GM04503 (cell line): ENCODE measurements at places on chromosomes 1 and 21.

- no peak for DNase-seq
These were observed 550.6 kb downstream of the PTBP2 start for GRCh38 chr1:97271916-97272788.

DNA sequence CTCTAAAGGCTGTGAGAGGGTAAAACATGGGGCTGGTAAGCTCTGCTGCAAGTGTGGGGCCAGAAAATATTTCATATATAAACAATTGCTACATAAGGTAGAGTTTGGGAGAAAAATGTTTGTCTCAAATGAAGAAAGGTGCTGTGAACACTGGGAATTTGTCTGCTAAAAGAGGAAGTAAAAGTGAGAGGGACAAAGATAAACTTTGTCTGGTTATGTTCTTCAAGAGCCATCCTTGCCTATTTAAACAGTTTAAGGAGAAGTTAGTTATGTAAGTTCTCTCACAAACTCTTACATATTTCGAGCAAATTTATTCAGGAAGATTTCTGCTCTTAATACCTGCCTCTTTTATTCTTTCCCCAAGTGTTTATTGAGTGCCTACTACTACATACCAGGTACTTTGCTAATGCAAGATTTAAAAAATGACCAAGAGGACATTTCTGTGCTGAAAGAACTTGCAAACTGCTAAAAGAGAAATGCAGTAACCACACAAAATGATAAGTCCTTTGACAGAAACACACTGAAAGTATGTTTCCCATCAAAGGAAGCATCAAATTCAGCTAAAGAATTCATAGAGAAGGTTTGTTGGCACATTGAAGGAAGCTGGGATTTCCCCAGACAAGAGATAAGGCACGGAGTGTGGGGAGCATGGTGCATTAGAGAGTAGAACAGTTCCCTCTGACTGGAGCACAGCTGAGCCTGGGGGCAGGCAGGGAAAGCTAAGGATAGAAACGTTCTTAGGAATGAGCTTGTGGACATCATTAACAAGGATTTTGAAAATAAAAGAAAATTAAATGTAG is 549.1 kb downstream of the PTBP2 start:
- no peak for DNase-seq

DNA sequence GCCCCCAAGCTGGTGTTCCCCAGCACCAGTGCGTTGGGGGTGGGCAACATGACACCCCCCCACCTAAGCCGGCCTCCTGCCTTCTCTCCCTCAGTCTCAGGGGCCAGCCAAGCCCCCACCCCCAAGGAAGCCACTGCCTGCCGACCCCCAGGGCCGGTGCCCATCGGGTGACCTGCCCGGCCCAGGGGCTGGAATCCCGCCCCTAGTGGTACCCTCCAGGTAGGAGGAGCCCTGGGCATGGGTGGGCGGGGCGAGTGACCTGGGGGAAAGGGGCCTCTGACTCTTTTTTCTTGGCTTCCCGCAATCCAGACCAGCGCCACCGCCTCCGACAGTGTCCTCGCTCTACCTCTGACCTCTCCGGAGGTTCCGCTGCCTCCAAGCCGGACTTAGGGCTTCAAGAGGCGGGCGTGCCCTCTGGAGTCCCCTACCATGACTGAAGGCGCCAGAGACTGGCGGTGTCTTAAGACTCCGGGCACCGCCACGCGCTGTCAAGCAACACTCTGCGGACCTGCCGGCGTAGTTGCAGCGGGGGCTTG is 1.3 kb upstream of the EFNA4 start:
- DNase-seq = no peak

- no peak for DNase-seq
These were observed 102.0 kb upstream of the VANGL1 start for GRCh38 chr1:115539736-115540135.

DNA sequence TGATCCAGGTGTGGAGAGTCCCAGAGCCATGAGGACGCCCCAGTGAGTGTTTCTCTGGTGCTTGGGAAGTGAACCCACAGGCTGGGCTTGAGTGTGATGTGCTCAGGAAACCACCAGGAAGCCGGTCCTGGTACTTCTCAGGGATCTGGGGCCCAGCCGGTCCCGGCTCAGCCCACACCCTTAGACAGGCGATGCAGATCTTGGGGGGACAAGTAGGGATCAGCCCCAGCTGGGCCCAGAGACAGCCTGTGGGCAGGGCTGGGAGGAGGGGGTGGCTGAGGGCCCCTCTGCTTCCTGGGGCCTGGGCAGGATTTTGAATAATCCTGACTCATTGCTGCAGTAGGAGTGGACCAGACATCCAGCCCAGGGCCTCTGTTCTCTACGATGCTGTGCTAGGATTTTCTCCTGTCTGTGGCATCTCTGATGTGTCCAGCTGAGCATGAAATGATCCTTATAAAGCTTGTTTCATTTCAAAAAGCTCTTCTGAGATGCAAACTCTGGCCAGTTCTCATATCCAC is 698.0 kb downstream of the PTPRU start:
- no peak for DNase-seq

- no peak for DNase-seq
These were observed 65.4 kb upstream of the TLR5 start for GRCh38 chr1:223208164-223209076.

DNA sequence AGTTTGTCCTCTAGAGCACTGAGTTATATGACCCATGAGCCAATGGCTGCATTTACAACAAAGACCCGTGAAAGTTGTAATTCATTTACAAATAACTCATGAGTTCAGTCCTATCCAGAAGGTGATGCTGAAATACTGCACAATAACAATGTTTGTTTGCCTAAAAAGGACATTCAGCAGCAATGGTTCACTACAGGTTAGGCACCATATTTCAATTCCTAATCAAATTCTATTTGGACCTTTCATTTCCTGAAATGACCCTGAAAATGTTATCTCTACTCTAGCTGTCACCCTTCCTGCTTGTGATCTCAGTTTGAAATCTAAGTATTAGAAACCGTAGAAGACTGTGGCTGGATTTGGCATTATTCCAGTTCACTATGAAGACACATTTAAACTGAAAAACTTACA is 191.2 kb upstream of the SAMSN1 start:
- no peak for DNase-seq

DNA sequence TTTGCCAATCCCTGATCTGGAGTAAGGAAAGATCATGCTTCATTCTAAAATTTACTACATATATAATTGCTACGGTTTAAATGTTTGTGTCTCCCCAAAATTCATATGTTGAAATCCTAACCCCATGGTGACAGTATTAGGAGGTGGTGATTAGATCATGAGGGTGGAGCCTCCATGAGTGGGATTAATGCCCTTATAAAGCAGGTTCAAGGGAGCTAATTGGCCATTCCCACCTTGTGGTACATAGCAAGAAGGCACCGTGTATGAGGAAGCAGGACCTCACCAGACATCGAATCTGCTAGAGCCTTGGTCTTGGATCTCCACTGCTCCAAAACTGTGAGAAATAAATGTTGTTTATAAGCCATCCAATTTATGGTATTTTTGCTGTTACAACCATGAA is 55.5 kb downstream of the GADD45A start:
- DNase-seq = no peak

GRCh38 chr1:91428182-91428798 is 23.7 kb upstream of the HFM1 start:
- DNase-seq = no peak

DNA sequence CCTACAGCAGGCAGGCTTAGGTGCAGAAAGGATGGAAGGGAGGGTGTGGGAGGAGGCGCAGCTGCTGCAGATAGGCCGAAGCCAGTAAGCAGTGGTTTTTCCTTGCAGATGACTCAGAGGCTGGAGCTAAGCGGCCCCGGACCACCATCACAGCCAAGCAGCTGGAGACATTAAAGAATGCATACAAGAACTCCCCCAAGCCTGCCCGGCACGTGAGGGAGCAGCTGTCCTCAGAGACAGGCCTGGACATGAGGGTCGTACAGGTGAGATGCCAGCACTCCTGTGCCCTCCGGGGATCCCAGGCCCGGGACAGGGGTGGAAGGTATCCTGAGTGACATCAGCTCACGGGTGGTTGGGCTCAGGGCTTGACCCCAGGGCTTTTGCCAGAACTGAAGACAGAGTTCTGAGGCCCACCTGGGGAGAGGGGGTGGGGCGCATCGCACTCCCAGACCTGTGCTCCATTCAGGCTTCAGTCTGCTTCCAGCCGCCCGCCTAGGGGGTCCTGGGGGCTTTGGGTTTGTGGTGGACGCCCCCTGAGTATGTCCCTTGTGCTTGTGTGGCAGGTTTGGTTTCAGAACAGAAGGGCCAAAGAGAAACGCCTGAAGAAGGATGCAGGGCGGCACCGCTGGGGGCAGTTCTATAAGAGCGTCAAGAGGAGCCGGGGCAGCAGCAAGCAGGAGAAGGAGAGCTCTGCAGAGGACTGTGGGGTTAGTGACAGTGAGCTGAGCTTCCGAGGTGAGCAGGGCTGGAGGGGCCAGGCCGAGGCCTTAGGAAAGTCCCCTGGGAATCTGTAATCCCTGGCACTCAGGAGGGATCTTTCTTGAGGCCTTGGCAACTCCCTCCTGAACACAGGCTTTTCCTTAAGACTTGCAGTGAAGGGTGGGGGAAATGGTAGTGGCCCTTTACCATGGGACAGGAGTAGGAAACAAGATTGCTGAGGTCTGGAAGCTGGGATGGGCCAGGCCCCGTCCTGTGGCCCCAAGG is 41.5 kb downstream of the LHX4 start:
- DNase-seq = no peak

DNA sequence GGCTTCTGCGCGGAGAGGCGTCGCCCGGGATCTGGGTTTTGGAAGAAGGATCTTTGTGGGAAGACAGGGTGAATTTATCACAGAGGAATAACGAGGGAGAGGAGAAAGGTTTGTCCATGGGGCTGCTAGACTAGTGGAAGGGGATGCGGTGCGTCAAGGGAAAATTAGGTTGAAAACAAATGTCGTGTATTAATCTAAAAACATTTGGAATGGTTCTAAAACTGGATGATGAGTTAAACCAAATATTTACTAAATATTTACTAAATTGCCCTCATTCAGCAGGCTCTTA is 647 bp downstream of the RO60 start:
- no peak for DNase-seq

DNA sequence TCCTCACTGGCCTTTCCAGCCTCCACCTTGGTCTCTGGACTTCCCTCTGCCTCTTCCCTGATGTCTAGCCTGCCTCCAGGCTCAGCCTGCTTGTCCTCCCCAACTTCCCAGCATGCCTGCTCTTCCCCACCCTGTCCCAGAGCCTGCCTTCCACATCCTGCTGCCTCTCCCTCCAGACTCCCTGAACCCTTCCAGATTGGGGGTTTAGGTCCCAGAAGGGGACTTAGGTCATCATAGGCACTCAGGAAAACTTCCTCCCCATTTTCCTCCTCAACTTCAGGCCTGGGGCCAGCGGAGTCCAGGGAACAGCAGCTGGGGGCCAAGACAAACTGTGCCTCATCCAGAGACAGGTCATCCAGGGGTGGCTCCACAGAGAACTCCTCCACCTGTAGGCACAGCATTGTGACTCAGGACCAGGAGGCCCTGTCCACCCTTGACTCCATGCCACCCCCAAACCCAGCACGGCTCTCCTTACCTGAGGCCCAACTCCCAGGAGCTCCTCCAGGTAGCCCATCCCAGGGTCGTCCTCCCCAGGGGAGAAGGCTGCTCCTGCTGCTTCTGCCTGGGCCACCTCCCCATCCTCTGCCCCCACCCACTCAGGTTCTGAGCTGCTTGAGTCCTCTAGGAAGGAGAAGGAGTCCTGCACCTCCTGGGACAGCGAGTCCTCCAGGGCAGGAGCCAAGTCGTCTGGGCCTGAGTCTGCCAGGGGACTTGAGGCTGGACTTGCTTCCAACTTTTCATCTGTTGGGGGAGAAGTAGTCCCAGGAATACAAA is 3.4 kb upstream of the USF1 start:
- no peak for DNase-seq

- no peak for DNase-seq
These were observed 31.9 kb downstream of the SEC16B start for GRCh38 chr1:177937931-177938330.

DNA sequence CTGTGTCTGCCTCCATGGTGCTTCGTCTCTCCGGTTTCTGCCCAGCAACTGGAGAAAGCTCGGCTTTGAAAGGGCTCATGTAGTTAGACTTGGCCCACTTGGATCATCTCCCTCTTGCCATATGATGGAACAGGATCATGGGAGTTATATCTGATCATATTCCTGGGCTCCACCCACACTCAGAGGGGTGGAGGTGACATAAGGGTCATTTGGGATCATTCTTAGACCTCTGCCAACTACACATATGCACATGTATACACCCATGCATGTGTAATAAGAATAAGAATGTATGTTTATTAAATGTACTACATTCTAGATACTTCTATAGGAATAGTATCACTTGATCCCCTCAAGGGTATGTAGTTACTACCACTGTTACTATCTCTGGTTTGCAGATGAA is 74.1 kb upstream of the WNT4 start:
- DNase-seq = no peak

- peak; percentile 77 for DNase-seq
These were observed 35.9 kb upstream of the CTTNBP2NL start for GRCh38 chr1:112359961-112360767.

DNA sequence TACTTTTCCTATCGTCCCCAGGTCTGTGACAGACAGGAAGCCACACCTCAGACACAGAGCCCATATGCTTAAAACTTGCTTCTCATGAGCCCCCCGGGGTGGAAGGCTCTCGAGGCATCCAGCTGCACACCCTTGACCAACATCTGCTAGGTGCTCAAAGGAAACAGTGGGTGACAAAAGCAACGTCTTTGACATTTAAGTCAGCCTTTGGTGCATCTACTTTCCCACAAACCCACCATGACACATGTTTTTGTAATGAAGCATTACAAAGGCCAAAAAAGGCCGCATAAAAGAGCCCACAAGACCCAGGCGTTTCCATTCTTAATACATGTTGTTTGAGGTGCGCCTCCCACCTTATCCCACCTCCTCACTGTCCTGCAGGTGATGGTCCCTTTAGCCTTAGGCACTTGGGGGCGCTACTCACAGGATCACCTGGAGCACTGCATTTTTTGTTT is 11.8 kb upstream of the FASLG start:
- no peak for DNase-seq

- no peak for DNase-seq
These were observed 158.9 kb upstream of the COA6 start for GRCh38 chr1:234214129-234214910.

GRCh38 chr1:160647329-160647720 is 481 bp upstream of the SLAMF1 start:
- no peak for DNase-seq

GRCh38 chr21:33981391-33982101 is 65.9 kb upstream of the ATP5PO start:
- no peak for DNase-seq
